Memory B cell (primary cell): ENCODE measurements at places on chromosomes 16 and 17.

- peak; percentile 56 for DNase-seq
These were observed 1.0 kb upstream of the AIPL1 start for GRCh38 chr17:6435968-6436367.

DNA sequence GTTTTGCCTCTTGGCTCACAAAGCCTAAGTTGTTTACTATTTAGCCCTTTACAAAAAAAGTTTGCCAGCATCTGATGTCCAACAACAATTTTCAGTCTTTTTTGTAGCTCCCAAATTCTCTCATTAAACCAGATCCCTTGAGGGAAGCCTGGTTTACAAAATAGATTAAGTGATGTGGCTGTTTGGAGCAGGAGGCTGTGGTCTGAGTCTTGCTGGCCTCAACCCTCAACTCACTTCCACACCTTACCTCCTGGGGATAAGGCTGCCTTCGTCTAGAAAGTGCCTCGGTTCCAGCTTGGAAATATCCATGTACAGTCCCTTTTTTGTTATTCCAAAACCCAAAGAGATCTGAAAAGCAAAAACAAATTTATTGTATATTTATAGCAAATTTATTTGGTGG is 138.4 kb downstream of the WWOX start:
- DNase-seq, result no peak

DNA sequence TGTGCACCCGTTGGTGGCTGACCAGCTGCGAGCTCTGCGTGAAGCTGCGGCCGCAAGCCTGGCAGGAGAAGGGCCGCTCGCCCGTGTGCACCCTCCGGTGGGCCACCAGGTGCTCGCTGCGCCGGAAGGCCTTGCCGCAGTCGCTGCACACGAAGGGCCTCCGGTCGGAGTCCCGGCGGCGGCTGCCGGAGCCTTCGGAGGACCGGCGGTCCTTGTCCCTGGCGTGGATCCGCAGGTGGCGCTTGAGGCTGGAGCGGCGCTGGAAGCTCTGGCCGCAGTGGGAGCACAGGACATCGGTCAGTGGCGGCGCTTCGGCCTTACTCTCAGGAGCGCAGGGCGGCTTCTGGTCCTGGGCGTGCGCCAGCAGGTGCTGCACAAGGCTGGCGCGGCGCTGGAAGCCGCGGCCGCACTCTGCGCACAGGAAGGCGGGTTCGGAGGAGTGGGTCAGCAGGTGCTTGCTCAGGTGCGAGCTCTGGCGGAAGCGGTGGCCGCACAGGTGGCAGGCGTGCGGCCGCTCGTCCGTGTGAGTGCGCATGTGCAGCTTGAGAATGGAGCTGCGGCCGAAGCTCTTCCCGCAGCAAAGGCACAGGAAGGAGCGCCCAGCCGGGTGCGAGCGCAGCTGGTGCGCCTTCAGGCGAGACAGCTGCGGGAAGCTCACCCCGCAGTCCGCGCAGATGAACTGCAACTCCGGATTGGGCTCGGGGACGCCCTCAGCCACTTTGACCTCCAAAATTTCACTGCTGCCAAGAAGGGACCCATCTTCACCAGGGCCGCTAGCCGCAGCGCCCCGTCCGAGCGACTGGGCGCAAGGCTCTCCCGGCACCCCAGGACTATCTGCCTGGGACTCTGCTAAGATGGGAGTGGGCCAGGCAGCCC is 9.1 kb downstream of the ZSCAN10 start:
- DNase-seq, result no peak

GRCh38 chr16:86239381-86239780 is 270.9 kb upstream of the FOXF1 start:
- no peak for DNase-seq

GRCh38 chr16:12627394-12627793 is 176.3 kb downstream of the CPPED1 start:
- no peak for DNase-seq

DNA sequence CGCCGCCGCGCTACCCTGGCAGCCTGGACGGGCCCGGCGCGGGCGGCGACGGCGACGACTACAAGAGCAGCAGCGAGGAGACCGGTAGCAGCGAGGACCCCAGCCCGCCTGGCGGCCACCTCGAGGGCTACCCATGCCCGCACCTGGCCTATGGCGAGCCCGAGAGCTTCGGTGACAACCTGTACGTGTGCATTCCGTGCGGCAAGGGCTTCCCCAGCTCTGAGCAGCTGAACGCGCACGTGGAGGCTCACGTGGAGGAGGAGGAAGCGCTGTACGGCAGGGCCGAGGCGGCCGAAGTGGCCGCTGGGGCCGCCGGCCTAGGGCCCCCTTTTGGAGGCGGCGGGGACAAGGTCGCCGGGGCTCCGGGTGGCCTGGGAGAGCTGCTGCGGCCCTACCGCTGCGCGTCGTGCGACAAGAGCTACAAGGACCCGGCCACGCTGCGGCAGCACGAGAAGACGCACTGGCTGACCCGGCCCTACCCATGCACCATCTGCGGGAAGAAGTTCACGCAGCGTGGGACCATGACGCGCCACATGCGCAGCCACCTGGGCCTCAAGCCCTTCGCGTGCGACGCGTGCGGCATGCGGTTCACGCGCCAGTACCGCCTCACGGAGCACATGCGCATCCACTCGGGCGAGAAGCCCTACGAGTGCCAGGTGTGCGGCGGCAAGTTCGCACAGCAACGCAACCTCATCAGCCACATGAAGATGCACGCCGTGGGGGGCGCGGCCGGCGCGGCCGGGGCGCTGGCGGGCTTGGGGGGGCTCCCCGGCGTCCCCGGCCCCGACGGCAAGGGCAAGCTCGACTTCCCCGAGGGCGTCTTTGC is 3.1 kb downstream of the HIC1 start:
- DNase-seq, result no peak

- DNase-seq, result peak; percentile 68
These were observed 10.2 kb downstream of the FLII start for GRCh38 chr17:18248300-18248731.

DNA sequence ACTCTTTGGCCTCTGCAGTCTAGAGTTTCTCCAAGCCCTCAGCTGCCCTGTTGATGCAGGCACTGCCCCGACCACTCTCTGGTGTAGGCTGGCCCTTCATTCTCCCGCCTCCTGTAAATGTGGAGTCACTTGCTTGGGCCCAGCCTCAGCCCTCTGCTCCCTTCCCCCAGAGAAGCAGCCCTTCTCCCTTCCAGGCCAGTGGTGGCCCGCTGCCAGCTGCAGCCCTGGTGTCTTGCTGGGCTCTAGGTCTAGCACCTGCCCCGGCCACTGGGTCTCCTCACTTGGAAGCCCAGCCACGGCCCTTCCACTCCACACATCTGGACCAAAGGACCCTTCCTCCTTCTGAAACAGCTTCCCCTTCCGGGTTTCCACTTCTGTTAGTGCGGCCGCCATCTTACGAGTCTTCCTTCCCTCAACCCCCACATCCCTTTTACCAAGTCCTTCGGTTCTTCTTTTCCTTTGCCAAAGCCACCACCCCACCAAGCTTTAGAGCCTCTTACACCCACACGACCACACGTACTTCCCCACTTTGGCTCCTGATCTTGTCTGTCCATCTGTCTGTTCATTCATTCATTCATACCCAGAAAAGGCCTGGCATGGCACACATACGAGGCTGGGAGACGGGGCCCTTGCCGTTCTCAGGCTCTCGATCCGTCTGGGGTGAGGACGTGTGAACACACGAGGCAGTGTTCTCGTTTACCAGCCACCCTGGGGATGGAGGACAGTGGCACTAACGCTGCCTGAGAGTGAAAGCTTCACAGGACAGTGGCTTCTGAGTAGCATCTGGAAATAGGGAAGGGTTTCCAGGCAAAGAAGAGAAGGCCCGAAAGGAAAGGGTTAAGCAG is 68.0 kb downstream of the ABR start:
- DNase-seq, result no peak

- DNase-seq, result no peak
These were observed 100.6 kb upstream of the ZNF750 start for GRCh38 chr17:82940226-82941020.

DNA sequence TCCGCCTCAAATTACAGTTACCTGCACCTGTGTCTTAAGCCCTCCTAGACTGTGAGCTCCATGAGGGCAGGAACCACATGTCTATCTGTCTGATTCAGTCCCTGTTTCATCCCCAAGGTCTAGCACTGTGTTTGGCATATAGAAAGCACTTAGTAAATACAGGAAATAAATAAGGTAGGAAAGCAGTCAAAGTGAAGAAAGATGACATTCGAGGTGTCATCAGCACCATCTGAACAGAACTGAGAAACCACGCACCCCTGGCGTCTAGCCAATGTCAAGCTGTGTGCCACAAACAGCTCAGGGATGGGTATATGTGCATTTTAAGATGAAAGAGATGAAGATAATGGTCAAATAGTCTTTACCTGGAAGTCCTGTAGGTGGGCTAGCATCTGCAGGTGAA is 79.6 kb upstream of the ATP2A3 start:
- DNase-seq, result no peak

- DNase-seq, result no peak
These were observed 11.9 kb downstream of the KCNJ12 start for GRCh38 chr17:21388066-21388465.

DNA sequence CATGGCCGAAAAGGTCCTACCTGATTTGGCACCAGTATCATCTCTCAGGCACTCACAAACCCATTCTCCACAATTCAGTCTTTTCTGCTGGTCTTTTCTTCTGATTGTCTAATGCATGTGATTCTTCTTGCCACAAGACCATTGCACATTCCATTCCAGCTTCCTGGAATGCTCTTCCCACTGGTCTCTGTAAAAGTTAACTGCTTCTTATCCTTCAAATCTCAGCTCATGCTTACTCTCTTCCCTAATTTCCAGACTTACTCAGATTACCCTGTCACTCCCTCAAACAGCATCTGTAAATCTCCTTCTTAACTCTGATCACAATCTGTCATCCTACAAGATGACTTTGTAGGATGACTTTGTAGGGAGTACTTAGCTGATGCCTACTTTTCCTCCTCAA is 320.2 kb downstream of the MAP2K6 start:
- no peak for DNase-seq

DNA sequence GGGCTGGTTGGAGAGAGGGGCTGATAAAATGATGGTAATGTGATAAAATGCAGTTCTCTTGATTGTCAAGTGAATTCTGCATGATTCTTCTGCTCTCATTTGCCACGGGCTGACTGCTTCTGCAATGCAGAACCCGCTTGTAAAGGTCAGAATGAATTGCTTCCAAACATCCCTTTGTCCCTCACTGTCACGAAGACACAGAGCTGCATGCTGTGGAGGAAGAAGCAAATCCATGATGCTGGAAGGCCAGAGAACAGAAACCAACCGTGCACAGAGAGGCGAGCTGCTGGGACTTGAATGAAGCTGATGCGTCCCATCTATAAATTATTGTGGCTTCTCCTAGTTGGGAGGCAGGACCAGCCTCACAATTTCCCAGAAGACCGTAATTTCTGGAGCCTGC is 171.6 kb downstream of the PRKCB start:
- no peak for DNase-seq

- DNase-seq, result no peak
These were observed 30.4 kb upstream of the FBXW10B start for GRCh38 chr17:15649861-15650421.
